ENCODE measurements at places on chromosomes 12 and 14.

DNA sequence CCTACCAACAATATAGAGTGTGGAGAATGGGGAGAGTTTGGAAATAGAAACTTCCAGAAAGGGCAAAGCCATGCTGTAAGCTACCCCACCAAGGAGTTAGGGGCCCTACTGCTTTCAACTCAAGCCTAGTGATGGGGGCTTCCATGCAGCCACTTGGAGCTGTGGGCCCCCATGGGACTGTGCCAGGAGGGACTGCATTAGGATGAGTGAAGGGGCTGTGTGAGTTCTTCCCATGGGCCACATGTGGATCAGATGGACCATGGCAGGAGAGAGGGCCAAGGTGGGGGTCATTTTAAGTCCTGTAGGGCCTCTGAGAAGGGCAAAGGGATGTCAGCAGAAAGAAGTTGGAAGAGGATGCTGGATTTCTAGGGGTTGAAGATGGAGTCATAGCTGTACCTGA lies 23.1 kb upstream of the CIPC start:
- no peak for DNase-seq

- DNase-seq = no peak
Measured at GRCh38 chr12:94656556-94656955, 6.2 kb upstream of the TMCC3 start.

GRCh38 chr12:78645956-78646355 lies 218.6 kb upstream of the SYT1 start:
- DNase-seq = peak; percentile 1

DNA sequence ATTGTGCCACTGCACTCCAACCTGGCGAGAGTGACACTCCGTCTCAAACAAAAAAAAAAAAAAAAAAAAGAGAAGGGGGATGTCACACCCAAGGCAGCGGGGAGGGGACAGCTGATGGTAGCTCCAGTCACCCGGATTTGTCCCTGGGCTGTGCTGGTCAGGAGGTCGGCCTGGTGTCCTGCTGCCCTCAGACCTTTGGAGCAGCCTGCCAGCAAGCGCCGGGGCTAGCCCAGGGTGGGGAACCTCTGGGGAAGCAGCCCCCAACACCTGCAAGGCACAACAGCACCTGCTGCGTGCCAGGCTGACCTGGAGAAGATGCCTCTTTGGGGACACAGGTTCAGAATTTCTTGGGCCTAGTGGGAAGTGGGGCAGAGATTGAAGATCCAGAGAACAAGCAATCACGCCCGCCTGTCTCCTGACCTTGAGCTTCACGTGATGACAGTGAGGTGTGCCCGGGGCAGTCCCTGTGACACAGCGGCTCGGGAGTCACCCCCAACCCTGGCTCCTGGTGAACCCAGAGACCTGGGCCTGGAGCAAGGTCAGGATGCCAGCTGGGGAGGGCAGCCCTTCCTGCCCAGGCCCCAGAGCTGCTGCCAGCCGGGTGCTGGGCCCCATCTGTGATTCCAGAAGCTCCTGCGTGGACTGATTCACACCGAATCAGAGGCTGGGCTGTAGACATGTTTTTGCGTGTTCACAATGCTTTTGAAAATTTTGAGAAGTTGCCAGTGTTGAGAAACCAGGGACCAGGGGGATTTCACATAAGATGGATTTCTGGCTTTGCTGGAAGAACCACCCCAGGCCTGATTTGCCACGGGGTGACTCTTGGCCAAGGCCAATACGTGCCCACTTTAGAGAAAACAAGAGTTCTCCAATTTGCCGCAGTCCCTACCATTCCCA lies 66.4 kb downstream of the RFLNA start:
- no peak for DNase-seq

GRCh38 chr12:131758016-131758739 lies 47.3 kb downstream of the SFSWAP start:
- no peak for DNase-seq

DNA sequence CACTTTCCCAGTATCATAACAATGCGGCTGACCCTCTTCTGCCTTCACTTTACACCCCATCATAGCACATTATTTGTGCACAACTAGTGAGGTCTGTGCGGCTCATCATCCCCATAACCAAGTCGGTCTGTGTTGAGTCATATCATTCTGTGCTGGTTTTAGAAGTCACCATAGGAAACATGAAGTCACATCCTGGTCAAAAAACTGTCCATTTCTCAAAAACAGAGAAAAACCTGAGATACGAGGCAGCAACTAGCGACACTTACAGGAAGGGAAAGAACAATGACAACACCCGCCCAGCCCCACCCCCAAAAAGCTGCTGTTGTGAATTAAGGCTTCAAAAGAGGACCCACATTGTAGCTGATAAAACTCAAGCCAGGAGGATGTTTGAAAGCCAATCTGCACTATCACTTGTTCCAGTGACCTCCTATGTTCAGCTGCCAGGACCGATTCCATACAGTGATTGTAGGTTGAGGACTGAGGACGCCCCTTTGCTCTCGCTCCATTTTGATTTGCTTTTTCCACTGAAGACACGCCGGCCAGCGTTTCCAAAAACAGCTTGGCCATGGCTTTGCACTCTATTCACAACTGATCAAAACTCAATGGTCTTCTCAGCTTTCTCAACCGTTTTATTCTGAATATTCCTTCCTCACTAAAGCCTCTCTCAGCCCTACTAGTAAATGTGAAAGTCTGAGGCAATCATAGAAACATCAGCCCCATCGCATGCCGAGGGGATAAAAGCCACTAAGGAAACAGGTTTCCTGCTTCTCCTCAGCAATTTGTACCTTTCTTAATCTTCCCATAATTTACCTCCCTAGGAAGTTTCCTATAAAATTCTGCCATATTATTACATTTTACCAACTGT lies 87.5 kb downstream of the DUSP16 start:
- no peak for DNase-seq

- no peak for DNase-seq
Measured at GRCh38 chr14:31926652-31927347, 150.3 kb upstream of the ARHGAP5 start.

DNA sequence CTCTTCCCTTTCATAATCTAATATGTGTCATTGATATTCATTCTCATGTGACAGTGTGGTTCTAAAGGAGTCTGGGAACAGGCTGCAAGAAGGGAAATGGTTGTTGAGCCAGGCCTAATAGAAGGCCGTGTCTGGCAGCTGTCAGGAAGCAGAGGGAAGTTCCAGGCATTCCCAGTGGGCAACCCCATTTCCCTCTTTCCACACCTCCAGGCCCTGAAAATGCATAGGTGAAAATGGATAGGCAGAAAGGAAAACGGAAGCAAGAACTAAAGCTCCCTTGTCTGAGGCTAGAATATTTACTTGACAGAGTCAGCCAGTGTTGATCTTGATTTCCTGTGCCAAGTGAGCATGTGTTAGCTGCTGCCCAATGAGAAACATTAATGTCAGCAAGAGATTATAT lies 97.7 kb downstream of the PPM1A start:
- no peak for DNase-seq

- no peak for DNase-seq
Measured at GRCh38 chr12:61254225-61254624, 1006.0 kb upstream of the USP15 start.

- no peak for DNase-seq
Measured at GRCh38 chr12:124267205-124267778, 27.6 kb upstream of the RFLNA start.

DNA sequence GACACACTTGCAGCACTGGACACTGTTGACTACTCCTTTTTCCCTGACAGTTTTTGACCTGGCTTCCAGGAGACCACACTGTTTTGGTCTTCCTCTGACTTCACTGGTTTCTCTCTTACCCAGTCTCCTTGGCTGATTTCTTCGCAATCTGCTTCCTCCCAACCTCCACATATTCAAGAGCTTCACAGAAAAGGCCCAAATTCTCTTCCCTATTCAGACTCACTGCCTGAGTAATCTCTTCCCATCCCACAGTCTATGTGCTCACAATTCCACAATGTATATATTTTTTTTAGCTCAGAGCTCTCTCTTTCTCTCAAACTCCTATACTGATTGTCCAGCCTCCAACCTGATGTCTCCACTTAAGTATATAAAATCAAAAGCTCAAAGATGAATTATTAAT lies 115.4 kb downstream of the SINHCAF start:
- no peak for DNase-seq
